ENCODE measurements at places on chromosomes 11 and 22. TPM values are rescaled to one million over a fixed set of nuclear protein-coding genes. Genes with fewer than 3 reads are reported as not detected.

FERMT3 gene
- polyA plus RNA-seq = 28.5 TPM

VPREB1 gene
- 0.24 TPM for polyA plus RNA-seq

DDX10 gene
- polyA plus RNA-seq = 17.8 TPM

APOL6 gene
- polyA plus RNA-seq = 37.0 TPM
